ENCODE measurements at places on chromosomes 6 and 20.

DNA sequence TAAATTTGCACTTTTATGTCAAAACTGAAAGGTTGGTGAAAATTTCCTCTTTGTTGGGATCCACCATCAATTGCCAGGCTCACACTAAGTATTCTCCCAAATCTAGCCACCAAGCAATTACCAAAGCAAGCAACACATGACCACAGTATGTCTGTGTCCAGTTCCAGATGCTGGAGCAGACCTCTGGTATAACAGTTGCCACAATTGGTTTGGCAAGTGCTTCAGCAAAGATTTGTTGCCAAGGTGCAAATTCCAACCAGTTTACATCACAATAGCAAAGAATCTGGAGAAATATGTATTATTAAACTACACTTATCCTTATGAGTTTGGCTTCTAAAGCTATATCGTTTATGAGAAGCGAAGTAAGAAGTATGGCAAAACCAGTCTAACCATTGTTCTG, 6.4 kb downstream of the GTF2H5 start:
- DNase-seq = no peak

DNA sequence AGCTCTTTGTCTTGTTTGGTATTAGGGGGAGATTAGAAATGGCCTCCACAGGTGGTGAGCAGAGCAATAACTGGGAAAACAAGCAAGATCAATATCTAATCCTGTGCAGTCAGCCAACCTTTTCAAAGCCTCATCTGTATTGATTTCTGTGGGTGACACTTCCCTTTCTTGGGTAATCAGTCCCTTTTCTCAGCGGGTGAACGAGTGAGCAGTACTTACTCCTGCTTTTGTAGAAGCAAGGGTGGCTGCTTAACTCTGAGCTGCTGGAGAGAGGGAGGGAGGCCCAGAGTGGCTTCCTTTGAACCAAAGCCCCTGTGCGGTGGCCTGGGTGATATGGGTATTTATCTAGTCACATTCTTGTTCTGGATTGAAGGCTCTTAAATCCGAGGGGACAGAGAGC, 254.8 kb upstream of the CHD6 start:
- no peak for DNase-seq

DNA sequence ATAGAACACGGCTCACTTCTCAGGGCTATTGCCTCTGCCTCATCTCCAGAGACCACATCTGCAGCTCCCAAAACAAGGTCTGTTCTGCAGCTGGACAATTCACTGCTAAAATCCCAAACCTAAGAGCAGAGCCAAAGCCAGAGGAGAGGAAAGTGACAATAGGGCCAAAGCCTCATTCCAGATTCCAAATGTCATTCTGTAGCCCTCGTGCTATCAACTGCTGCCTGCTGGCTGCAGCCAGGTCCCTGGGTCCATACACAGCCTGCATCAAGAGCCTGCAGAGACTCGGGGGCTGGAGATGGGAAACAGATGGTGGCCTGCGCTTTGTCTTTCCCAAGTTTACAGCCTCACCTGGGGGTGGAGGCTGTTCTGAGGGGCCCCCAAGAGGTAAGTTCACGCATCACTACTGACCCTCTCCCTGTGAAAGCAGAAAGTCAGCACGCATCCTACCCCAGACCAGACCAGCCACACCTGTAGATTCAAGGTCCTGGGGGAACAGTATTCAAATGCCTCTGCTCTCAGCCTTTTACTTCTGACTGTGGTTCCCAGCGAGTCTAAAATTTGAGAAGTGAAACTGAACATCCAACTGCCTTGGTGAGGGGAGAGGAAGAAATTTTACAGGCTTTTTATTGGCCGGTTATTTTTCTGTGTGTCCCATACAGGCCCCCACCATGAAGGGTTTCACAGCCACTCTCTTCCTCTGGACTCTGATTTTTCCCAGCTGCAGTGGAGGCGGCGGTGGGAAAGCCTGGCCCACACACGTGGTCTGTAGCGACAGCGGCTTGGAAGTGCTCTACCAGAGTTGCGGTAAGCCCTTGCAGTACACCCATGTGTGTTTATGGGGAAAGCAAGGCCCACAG, at the start of gene LY86:
LY86 (plus strand) TSS at position 657 of the 860 bp plus-strand sequence; CDS start at position 672, 15 bp downstream.
- DNase-seq = no peak

DNA sequence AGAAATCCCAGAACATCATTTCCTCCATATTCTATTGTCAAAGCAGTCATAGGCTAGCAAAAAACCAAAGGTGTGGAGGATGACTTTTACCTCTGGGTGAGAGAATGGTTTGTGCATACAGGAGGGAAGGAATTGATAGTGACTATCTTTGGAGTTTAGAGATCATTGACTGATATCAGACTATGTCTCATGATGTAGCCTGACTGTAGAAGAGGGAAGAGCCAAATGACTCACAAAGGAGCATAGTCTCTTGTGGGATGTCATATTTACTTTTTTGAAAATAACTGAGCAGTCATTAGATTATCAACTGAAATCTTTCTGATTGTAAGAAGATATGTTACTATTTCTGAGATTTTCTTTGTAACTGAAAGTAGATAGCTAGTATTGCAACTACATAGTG, 158.5 kb downstream of the FLRT3 start:
- DNase-seq = no peak

DNA sequence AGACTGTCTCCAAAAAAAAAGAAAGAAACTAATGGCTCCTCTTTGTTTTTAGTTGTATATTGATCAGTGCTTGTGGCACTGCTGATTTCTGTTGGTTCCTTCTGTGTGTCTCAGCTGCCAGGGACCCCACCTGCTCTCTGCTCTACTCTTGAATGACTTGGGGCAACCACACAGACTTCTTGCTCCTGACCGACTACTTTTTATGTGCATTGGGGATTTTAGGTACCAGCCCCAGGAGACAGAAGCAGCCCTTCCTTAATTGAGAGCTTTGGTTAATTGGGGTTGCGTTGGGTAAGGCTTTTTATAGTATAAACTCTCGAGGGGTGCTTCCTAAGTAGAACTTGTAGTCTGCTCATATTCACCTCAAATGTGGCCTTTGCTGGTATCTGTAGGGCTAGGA, 6.9 kb downstream of the STK35 start:
- DNase-seq = no peak

DNA sequence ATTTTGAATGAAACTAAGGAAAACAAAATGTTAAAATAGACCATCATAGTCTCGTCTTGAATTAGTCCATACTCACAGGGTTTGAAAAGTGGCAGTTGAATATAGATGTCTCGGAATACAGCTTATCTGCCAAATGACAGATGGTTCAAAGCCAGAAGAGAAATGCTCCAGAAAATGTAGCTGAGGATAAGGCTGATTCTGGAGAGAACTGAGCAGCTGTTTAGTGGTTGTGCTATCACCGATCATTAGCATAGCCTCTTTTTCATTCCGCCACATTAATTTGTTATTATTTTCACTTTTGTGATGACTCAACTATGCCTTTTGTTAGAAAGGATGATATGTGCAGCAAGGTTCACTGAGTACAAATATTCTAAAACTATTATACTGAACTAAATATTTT, 390.2 kb upstream of the MAN1A1 start:
- DNase-seq = no peak

DNA sequence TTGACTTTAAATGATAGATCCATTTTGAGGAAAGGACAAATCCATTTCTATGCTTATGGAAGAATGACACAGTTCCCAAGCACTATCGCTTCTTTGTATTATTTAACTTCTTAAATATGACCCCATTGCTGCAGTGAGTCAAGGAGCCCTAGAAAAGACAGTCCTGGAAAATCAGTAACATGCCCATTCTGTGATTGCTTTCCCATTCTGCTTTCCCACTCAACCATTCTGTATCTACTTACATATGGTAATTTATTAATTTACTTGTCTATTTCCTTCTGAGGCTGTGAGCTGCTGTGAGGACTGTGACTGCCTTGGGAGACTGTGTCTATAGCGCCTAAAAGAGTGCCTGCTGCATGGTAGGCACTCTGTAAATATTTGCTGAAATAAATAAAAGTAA, 85.4 kb upstream of the TMEM30A start:
- DNase-seq = no peak

GRCh38 chr6:111254004-111254778, 166.9 kb downstream of the SLC16A10 start:
- DNase-seq = no peak

DNA sequence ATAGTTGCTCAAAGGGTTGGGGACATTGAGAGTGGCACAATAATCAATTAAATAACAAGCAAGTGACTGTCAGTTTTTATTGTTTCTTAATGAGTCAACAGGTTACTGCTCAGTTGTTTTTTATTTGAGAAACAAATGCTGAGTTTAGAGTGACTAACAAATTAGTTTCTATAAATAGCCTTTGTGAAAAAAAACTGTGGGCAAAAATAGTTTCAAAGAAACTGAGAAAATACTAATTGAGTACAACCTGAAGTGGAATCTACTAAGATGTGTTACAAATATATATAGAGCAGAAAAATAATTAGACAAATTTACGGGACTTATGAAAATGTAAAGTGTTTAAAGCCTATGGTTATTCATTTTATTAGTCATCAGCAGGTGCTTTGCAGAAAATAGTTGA, 22.3 kb downstream of the BEND6 start:
- DNase-seq = no peak

DNA sequence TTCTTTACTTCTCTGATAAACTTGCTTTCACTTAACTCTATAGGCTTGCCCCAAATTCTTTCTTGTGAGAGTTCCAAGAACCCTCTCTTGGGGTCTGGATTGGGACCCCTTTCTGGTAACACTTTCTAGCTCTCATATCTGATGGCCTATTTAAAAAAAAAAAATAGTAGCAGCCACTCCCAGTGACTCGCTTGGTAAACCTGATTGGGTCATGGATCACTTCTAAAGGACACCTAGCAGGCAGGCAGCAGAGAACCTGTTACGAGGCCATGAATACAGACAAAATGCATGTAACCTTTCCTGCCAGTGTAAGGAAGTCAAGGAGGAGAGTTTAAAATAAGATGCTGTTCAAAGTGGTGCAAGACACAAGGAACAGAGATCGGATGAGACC, 9.1 kb upstream of the SERPINB6 start:
- DNase-seq = no peak

DNA sequence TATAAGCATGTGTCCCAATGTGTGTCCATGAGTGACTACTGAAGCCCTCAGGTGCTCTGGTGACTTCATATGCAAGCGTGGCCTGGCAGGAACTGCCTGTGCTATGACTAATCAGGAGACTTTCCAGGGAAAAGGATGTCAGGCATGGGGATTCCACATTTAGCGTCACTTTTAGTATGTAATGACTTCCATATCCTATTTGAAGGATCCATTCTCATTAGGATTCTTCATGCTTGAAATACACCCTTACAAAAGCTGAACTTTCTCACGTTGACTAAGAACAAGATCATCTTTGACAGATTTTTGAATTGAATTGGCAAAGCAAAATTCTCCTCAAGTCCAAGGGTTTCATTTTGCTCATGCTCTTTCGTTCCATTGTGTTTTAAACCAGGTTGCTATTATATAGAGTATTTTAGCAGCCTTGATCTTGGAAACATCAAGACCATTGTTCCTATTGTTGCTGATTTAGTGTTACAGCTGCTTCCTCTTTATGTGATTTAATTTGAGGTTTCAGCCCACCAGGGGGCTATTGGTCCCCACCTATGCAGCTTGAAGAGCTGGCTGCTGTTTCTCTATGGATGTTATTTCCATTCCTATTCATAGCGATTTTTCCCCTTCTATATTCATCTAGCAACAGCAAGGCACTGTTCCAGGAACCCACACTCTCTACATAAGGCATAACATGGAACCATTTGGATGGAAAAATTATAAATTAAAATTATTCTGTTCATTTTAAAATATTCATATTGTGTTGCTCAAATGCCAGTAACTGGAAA, 418.6 kb downstream of the CDKAL1 start:
- no peak for DNase-seq

- DNase-seq = no peak
Measured at GRCh38 chr6:3603340-3604130, 146.7 kb upstream of the SLC22A23 start.

DNA sequence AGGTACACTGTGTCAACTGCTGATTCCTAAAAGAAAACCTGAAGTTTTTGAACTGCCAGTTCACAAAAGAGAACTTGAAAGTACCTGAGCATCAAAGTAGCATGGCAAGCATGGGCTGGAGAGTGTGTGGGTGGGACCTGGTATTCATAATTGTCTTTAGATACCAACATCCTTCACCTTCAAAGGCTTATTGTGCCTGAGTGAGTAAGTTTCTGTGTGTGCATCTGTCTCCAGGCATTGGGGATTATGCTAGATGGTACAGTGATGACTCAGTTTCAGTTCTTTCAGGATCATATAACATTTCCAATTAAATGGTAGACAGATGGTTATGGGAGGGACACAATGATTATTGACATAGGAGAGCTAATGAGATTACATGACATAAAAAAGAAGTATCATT, 238.5 kb downstream of the ZFAND3 start:
- peak; percentile 64 for DNase-seq

- no peak for DNase-seq
Measured at GRCh38 chr6:2215342-2215741, 30.1 kb downstream of the GMDS start.
